ENCODE measurements at places on chromosomes 7 and 10.

DNA sequence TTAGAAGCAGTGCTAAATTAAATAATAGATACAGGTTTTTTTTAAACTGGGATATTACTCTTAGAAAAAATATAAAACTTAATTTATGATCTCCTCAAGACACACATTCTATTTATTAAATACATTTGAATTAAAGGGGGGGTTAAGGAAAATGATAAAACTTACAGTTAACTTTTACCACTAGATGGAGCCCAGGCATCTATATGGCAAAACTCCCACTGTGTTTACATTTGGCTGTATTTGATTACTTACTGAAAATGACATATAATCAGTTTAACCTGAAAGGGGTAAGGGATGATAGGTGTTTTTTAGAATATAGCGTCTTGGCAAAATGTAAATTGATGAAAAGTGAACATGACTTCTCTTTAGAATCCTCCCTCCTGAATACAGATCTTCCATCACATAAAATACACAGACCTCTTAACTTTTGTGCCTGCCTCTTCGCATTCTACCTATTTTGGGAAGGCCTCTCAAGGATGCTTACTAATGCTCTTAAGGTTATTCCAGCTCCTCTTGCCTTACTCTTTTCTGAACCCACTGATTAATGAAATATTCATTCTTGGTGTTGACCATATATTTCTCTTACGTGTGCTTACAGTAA, 235.7 kb downstream of the AGMO start:
- DNase-seq, result no peak

GRCh38 chr7:91876391-91877133, 3.9 kb downstream of the MTERF1 start:
- no peak for DNase-seq

GRCh38 chr10:111506266-111507034, 429.6 kb downstream of the ADRA2A start:
- no peak for DNase-seq

DNA sequence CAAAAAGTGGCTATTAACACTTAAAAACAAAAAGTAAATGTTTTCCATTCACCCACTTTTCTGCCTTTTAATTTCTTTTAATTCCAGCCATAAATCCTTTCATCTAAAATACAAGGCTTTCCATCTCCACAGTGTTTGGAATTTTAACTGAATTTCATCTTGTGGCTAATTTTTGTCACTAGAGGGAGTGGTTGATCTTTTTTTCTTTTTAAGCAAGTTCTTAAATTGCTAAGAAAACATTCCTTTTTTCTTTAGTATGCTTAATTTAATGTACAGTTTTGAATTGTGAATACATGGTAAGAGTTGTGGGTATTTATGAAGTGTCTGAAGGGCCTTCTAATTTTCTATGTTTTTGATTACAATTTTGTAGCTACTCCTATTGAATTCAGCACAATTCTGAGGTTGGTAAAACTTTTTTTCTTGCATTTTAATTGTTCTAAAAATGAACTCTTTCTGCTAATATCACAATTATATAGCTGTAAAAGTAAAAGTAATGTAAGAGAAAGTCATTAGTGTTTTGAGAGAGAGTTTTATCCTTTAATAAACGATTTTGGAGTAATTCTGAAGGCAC, 54.9 kb upstream of the ANK3 start:
- no peak for DNase-seq

- peak; percentile 31 for DNase-seq
Measured at GRCh38 chr7:157523371-157523765, 186.6 kb downstream of the DNAJB6 start.

DNA sequence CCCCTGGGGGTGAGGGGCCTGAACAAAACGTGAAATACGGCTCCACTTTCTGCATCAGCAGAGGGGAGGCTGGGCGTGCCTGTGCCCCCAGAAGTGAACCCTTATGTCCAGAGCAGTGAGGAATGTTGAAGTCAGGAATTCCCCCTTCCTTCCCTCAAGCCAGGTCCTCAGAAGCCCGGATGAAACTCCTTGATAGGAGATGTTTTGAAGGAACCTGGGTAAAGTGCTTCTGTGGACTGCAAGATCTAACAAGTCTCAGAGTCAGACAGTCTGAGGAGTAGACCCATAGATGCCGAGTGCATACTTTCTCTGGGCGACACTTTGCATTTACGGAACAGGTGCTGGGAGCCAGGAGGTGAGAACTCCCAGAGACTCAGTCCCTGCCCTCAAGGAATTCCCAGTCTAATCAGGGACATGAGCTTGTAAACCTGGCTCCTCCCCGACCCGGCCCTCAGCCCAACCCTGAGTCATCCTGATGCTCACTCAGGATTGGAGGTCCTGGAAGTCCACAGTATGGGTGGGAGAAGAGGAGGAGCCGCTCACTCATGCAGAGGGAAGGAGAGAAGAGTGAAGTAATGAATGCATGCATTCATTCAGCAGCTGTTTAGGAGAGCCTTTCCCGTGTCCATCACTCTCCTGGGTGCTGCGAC, 179.5 kb upstream of the ITGB1 start:
- DNase-seq, result no peak
